ENCODE measurements at places on chromosomes 7 and 10.
A peak's percentile ranks its signal among the peaks of the same experiment; 100 is the strongest.

DNA sequence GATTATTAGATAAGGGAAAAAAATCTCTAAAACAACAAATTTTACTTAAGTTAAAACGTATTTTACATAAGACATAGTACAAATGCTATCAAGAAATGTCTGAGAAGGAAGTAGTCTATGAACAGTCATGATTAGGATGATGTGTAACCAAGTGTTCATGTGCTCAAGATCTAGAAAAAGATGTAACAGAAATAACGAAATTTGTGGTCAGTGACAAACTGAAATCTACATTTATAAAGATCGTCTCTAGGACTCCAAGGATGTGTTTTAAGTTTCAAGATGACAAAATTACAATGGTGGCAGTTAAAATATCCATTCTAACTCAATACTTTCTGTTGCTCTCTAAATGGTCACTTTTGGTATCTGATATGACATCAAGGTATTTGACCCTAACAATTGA is 17.2 kb downstream of the PPP3CB start:
- DNase-seq: no peak

DNA sequence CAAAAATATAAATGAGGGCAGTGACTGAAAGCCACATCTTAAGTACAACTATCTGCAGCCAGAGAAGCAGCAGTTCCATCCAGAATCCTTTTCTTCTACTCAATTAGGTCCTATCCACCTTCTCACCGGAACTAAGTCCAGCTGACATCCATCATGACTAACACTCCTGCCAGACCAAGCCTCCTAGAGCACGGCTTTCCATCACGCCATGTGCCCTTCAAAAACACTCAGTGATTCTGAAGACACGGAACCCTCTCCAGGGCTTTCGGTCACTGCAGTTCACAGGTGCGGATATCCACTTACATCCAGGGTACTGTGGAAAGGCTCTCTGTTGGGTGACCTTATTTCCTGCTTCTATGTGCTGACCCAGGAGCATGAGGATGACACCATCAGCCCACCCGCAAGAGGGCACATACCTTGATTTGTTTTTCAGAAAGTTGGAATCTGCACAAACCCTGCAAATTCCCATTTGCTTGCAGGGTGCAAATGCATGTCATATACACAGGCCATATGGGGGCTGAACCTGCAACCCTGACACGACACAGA is 64.3 kb downstream of the FAM171A1 start:
- no peak for DNase-seq

GRCh38 chr10:60042914-60043313 is 136.6 kb upstream of the CCDC6 start:
- DNase-seq: no peak

DNA sequence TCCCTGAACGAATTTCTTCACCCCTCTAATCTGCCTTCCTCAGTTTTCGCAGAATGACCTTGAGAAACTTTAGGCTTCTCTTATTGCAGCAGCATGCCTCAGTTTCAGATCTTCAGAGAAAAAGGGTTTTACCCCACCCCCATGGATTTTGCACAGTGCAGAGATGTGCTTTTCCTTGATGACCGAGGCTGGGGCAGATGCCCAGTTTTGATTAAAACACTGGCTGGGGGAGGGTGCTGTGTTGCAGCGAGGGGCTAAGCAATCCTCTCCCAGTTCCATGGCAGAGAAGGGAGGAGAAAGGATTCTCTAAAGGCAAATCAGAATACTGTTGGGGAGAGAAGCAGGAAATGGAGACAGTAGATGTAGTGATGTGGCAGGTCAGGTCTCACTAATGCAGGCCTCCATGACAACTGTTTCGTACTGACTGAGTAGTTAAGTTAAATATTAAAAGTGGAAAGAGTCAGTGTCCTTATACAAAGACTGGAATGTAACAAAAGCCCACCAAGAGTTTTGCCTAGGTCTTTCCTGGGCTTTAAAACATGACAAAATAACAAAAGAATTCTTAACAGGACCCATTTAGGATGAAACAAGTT is 50.8 kb upstream of the PDZD8 start:
- DNase-seq: no peak

DNA sequence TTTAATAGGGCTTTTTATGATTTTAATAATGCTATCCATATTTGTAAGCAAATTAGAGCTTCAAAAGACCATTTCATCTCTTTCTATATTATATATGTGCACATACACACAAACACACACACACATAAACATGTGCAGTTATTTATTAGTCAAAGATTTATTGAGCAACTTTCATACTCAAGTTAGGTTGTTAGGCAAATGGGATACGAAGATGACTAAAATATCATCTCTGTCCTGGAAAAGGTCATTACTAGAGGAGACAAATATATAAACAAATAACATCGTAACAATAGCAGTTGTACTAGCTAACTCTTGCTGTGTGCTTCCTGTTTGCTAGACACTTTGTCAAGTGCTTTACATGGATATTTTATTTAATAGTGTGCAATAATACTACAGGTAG is 307.9 kb downstream of the SNX13 start:
- no peak for DNase-seq

DNA sequence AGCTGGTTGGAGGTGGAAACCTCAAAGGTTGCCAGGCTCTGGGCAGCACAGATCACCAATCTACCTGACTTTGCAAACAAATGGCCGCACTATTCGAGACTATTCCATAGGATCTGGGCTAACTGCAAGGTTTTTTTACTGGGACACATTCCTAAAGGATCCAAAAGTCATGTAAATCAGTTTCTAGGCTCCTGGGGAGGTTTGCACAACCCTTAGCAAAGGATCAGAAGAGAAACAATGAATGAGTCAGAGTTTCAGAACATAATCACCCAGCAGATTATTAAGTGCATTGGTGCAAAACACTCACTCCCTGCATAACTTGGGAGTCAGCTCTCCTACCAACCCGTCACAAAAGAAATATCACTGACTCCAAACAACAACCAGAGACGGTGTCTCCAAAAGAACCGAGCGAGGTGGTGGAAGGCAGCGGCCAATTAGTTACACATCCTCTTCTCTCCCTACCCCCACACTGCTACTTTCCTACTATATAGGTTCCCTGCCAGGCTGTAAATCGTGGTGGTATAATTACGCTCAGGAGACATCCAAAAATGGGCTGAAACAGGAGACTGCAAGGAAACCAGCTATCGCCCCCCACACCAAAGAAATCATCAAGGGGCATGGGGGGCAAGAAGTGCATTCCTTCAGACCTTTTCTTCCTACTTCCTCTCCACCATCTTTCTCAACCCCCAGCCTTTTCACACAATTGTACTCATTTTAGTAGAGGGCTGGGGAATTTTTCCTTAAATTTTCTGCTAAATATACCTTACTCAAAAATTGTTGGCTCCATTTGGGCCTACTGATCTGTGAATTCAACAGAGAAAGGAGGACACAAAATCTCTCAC is 3.2 kb downstream of the UBE2H start:
- DNase-seq: no peak

DNA sequence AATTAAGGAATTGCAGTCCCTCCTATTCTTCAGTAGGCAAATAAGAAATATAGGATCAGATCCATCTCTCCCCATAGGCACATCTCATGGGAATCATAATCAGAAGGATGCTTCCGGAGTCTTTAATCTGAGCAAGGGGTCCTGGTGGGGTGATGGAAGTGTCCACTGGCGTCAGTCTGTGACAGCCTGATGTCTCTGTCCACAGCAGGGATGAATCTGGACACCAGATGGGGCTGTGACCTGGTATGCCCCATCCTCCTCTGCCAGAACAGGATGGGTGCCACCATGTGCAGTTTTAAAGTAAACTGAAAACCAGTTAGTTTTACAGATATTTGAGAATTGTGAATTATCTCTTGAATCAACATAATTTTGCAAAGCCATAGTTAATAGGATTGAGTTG is 148.7 kb downstream of the C1GALT1 start:
- no peak for DNase-seq

- no peak for DNase-seq
These were observed 285.5 kb downstream of the HPSE2 start for GRCh38 chr10:98950106-98950505.

GRCh38 chr7:149598721-149599308 is 101.2 kb upstream of the ZNF746 start:
- peak; percentile 19 for DNase-seq

GRCh38 chr10:14491811-14492210 is 161.1 kb upstream of the FRMD4A start:
- no peak for DNase-seq

DNA sequence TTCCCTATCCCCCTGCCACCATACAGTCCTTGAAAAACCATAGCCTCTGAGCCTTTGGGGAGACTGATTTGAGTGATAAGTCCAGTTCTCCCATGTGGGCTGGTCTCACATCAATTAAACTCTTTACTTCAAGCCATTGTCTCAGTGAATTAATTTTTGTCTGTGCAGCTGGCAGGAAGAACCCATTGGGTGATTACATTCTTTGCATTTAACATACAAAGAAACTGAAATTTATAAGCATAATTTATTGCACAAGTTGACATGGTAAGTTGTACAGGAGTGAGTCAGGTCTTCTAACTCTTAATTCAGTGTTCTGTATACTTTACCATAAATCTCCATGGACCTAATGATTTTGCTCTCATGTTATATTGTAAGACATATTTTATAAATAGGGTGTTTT is 1613.0 kb upstream of the LRRTM3 start:
- no peak for DNase-seq

DNA sequence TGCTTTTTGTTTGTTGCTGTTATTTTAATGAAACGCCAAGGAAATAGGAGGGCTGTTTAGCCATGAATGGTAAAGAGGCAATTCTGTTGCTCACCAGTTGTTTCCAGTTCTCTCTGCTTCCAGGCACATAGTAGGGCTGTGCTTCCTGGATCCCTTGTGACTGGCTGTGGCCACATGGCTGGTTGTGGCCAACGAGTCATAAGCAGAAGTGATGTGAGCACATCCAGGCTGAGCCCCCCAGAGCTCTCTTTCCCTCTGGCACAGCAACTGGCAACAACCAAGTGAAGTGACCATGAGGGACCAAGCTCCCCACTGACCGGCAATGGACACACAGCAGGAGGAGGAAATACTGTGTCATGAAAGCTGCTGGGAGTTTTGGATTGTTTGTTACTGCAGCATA is 10.3 kb downstream of the GRID1 start:
- DNase-seq: no peak

- no peak for DNase-seq
These were observed 149.5 kb downstream of the AHR start for GRCh38 chr7:17447728-17448478.

GRCh38 chr10:129063877-129064276 is 403.2 kb upstream of the MGMT start:
- DNase-seq: no peak

DNA sequence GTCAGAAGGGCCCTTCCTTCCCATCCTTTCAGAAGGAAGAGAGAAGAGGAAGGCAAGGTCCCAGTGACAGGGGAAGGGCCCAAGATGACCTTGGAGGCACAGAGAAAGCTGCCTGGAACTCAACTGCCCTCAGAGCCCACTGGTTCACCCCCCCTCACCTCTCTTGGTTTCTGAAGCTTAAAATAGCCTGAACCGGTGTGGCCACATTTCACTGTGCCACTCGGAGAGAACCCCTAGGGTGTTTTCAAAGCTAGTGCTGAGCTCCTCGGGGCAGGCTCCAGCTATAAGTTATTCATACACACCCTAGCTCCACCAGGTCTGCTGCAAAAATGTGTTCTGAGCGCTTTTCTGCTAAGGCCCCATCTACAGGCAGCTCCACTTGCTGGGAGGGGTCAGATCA is 60.9 kb upstream of the ADRB1 start:
- no peak for DNase-seq

GRCh38 chr7:117086788-117087187 is 133.5 kb downstream of the ST7 start:
- no peak for DNase-seq

DNA sequence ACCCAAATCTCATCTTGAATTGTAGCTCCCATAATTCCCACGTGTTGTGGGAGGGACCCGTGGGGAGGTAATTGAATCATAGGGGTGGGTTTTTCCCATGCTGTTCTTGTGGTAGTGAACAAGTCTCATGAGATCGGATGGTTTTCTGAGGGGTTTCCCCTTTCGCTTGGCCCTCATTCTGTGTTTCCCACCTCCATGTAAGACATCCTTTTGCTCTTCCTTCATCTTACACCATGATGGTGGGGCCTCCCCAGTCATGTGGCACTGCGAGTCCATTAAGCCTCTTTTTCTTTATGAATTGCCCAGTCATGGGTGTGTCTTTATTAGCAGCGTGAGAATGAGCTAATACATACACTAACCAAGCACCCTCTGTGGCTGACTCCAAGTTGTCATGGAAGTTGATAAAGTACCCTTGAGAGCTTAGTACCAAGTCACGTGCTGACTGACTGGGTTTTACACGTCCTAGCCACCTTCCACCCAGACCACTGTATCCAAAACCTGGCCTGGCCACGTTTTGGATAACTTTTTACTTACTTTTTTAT is 614.4 kb downstream of the SDK1 start:
- DNase-seq: no peak

- peak; percentile 12 for DNase-seq
These were observed 40.4 kb upstream of the DLX5 start for GRCh38 chr7:97064972-97065587.

DNA sequence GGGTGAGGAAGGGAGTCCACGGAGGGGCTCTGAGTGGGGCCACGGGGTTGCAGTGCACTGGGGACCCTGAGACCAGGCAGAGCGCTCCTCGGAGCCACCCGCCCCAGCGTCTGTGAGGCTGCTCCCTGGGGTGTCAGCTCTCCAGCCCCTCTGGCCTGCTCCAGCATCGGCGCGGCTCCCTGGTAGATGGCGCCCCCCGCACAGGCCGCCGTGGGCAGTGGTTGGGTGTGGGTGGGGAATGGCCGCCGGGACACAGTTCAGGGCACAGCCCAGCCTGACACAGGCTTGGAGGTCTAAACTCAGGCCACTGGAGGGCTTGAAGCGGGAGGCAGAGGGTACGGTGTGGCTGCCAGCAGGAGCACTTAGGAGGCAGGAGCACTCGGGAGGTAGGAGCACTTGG is 222.6 kb upstream of the PPP2R2D start:
- no peak for DNase-seq

DNA sequence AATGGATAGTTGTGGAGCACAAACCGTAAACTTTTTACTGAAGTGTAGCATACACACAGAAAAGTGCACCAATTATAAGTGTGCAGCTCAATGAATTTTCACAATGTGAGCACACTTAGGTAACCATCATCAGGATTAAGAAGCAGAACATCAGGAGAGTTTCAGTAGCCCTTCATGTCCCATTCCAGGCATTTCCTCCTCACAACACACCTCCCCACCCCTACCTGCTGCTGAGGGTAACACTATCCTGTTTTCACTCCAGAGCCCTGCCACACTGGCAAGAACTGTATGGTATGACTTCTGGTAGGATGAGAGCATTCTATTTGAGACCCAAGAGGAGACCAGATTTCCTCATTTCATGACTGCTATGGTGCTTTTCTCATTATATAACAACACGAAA is 166.5 kb downstream of the PPP1R3A start:
- no peak for DNase-seq

- DNase-seq: no peak
These were observed 12.4 kb upstream of the JAZF1 start for GRCh38 chr7:28192786-28193585.

- peak; percentile 45 for DNase-seq
These were observed 6.5 kb downstream of the FAM53B start for GRCh38 chr10:124737708-124738107.

DNA sequence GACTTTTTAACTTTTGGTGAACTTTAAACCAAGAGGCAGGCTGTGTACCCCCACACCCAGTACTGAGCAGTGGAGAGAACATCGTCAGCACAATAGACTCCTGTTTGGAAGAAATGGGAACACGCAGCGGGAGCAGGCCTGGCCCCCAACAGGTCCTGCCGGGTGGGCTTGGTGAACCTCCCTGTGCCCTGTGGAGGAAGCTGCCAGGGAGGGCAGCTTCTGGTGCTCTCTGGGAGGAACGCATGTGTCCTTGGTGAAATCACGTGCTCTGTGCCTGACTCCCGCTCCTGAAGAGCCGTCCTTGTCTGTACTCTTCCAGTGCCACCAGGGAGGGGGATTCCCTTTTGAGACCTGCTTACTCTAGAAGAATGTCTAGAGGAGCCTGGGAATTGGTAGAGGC is 31.6 kb downstream of the CHAT start:
- DNase-seq: no peak

Data from CD8-positive, alpha-beta T cell (primary cell).